CD4-positive, alpha-beta T cell treated with Interleukin-21 for 1 hour (primary cell): ENCODE measurements at places on chromosomes 1 and 21.

GRCh38 chr1:108854221-108855019 lies 2.5 kb downstream of the AKNAD1 start:
- no peak for DNase-seq

DNA sequence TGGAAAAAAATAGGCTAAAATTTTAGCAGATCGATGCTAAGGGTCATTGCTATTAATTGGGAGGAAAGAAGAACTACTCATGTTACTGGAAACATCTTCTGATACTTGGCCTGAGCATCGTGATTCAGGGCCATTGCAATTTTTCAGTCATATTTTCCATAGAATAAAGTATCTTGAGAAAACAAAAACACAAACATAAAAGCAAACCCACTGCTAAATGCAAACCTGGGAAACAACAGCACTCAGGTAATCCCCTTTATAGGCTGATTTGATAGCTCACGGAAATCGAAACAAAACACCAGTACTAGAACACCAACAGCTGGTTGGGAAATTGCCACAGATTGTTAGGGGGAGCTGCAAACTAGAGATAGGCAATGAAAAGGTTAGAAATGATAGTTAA lies 172.9 kb upstream of the ESRRG start:
- DNase-seq, result no peak

DNA sequence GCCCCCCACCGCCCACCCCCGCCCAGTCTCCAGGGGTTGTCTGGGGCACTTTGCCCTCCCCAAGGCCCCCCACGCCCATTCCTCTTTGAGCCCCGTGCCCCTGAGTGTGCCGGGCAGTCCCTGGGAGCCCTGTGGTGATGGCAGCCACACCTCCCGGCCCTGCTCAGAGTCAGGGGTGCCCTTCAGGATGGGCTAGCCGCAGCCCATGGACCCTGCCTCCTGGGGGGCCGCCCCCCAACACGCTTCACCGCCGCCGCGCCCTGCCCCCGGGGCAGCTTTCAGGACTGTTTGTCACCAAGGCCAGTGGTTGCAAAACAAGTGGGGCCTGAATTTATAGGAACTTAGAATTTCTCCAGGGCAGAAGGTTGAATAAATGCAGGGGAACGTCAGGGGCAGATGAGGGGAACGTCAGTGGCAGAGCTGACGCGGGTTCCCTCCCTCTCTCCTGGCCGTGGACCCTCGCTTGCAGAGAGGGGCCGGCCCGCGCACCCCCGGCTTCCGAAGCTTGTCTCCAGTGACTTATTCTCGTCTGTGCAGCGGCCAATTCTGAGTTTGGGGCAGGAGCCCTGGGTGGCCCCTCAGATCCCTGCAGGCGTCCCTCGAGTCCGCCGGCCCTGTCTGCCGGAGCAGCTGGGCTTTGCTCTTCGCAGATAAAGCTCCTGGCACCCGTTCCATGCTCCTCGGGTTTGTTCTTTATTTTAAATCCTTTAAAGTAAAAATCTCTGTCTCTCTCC lies 41.2 kb upstream of the ADARB1 start:
- DNase-seq, result no peak

DNA sequence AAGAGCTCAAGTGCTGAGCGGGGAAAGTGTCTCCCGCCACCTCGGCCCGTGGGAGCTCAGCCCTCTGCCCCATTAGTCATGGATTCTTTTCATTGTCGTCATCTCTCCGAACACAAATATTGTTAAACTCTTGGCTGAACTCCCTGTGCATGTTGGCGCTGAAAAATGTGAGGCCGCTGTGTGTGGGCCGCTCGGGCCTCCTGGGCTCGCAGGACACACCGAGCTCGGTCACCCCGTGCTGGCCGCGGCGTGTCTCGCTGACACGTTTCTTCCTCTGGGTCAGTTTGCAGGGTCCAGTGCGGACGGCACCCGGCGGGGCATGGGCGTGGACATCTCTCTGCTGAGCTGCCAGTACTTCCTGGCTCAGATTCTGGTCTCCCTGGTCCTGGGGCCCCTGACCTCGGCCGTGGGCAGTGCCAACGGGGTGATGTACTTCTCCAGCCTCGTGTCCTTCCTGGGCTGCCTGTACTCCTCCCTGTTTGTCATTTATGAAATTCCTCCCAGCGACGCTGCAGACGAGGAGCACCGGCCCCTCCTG lies 25.6 kb downstream of the SLC45A1 start:
- DNase-seq, result no peak
